Neural progenitor cell (in vitro differentiated cells): ENCODE measurements at places on chromosomes 7 and 10. TPM values are rescaled to one million over a fixed set of nuclear protein-coding genes. Genes with fewer than 3 reads are reported as not detected.

WEE2 gene
- total RNA-seq = 0.12 TPM in 1 of 2 replicates, not detected in the other

SH2B2 gene
- total RNA-seq = 2.0 and 15.1 TPM in 2 replicates

- no peaks in the 10 kb centered on the region for H3K27me3 ChIP-seq
- peaks cover 10% of the 10 kb centered on the region for H3K4me1 ChIP-seq
- DNase-seq = no peak
- H3K36me3 ChIP-seq = no peaks in the 10 kb centered on the region
- no peak overlapping the region for H3K27ac ChIP-seq
Observed at GRCh38 chr10:92405419-92405924, 114.5 kb downstream of the MARCHF5 start.

UTF1 gene
- not detected in 2 replicates for total RNA-seq

DNA sequence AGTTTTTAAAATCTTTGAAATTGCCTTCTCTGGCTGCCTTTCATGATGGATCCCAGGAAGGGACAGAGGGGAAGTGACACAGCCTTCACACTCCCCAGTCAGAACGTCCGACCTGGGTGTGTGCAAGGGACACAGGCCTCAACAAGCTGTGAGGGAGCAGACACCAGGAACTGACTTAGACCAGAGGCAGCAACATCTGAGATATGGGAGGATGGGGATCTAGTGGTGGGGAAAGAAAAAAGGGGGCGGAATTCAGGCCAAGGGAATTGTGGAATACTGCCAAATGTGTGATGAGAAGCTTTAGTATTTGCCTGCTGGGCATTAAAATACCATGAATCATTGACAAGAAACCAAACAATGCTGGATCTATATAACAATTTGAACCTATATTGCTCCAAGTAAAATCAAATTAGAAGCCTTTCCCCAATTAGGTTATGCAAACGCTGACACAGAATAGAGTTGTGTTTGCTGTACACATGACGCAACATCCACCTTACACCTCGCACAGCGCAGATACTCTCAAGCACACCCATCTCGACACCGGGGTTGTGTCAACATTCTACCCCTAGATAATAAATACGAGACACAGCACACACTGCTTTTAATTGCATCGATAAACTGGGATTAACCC, 17.2 kb upstream of the MNX1 start:
- H3K27ac ChIP-seq = no peak overlapping the region
- H3K4me3 ChIP-seq = no peak overlapping the region
- DNase-seq = no peak

GRCh38 chr10:122302315-122302714, 31.2 kb downstream of the BTBD16 start:
- H3K36me3 ChIP-seq = no peaks in the 10 kb centered on the region
- H3K4me3 ChIP-seq = no peak overlapping the region
- H3K27me3 ChIP-seq = no peaks in the 10 kb centered on the region

CREB3L2 gene
- 9.9 and 10.7 TPM in 2 replicates for total RNA-seq
